ENCODE measurements at places on chromosomes 4 and X. TPM values are rescaled to one million over a fixed set of nuclear protein-coding genes. Genes with fewer than 3 reads are reported as not detected.

Gene PHKA1
- 0.65 TPM for total RNA-seq

Gene SMIM31
- total RNA-seq: not detected

Gene FMR1NB
- total RNA-seq: not detected

Gene AMER1
- 6.5 TPM for total RNA-seq

Gene RBMXL3
- total RNA-seq: not detected

Gene DKK2
- total RNA-seq: not detected

Gene HDAC6
- 120 TPM for total RNA-seq

Gene GLOD5
- not detected for total RNA-seq

Gene GPR119
- total RNA-seq: not detected

Gene TCP11X2
- total RNA-seq: not detected

Gene LRIT3
- total RNA-seq: 0.18 TPM

Gene TNMD
- not detected for total RNA-seq

Gene CCSER1
- 0.19 TPM for total RNA-seq

Gene TMPRSS11F
- total RNA-seq: not detected

Gene STAP1
- total RNA-seq: 3.5 TPM

Gene WFS1
- 5.9 TPM for total RNA-seq

Gene PRDM8
- total RNA-seq: 11.1 TPM

Gene MAGIX
- 1.2 TPM for total RNA-seq

Gene PAGE1
- not detected for total RNA-seq

Gene CHIC2
- 49.5 TPM for total RNA-seq

Gene SOX3
- not detected for total RNA-seq

Gene ATP1B4
- not detected for total RNA-seq

Gene CNGA2
- not detected for total RNA-seq

Gene SPON2
- total RNA-seq: 16.5 TPM

Gene ATP6AP1
- 51.9 TPM for total RNA-seq

Gene STATH
- total RNA-seq: not detected

Gene CT45A3
- not detected for total RNA-seq

Measured in naive thymus-derived CD8-positive, alpha-beta T cell (primary cell).